HepG2 (cell line): ENCODE measurements at places on chromosomes 5 and 9. TPM values are rescaled to one million over a fixed set of nuclear protein-coding genes. Genes with fewer than 3 reads are reported as not detected.

TAF11L10 gene
- total RNA-seq, result not detected in 2 replicates

SPATA31C1 gene
- not detected in 2 replicates for total RNA-seq

TTC16 gene
- not detected in 2 replicates for total RNA-seq

GPR150 gene
- not detected in 2 replicates for total RNA-seq

PKD2L2 gene
- total RNA-seq, result not detected in 2 replicates

OLFML2A gene
- total RNA-seq, result 0.02 TPM in 1 of 2 replicates, not detected in the other

SLC6A18 gene
- not detected in 2 replicates for total RNA-seq

IL13 gene
- total RNA-seq, result not detected in 2 replicates

PCDHGB4 gene
- total RNA-seq, result 1.7 and 3.3 TPM in 2 replicates

GRCh38 chr9:73116031-73116430 lies 35.6 kb upstream of the ANXA1 start:
- DNase-seq, result no peak
- no peaks in the 10 kb centered on the region for H3K4me1 ChIP-seq
- H3K4me3 ChIP-seq, result no peak overlapping the region
- no peak overlapping the region for H3K27ac ChIP-seq
- no peaks in the 10 kb centered on the region for H3K27me3 ChIP-seq

DNA sequence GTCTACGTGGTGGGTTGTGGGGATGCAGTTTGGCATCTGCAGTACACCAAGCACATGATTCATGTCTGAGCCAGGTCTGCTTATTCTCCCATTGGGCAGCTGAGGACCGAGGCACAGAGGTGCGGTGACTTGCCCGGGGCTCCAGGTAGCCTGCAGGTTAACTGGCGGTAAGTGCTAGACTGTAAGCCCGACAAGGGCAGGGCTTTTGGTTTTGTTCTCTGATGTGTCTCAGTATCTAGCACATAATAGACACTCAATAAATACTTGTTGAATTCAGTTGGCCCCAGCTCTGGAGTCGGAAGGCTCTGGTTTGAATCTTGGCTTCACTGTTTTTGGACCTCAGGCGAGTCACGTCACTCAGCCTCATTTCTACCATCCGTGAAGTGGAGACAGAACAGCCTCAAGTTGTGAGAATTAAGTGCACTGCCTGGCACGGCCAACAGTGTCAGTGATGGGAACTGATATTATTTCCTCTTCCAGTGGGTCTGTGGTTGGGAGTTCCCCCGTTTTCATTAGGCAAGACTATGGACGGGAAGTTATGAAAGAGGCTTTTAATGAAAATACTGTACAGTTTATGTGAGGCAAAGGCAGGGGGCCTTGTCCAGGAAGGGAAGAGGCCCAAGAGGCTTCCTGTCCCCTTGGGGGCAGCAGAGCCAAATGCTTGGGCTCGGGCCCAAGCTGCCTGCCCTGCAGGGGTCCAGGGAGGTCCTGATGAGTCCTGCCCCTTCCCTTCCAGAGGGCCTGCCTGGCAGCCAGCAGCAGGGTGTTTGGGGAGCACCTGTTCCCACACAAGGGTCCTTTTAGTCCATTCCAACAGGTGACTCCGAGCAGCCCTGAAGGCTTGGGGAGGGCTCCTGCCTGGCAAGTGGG lies 3.3 kb downstream of the PRELID1 start:
- peaks cover 7% of the 10 kb centered on the region for H3K36me3 ChIP-seq
- no peak overlapping the region for H3K27ac ChIP-seq
- H3K4me1 ChIP-seq, result peaks cover 44% of the 10 kb centered on the region
- H3K27me3 ChIP-seq, result no peaks in the 10 kb centered on the region
- no peak overlapping the region for H3K4me3 ChIP-seq

GRCh38 chr5:97002983-97003382 lies 67.1 kb downstream of the LNPEP start:
- H3K4me3 ChIP-seq, result no peak overlapping the region
- peaks cover 10% of the 10 kb centered on the region for H3K4me1 ChIP-seq
- H3K36me3 ChIP-seq, result peaks cover 19% of the 10 kb centered on the region
- H3K27me3 ChIP-seq, result no peaks in the 10 kb centered on the region

DNA sequence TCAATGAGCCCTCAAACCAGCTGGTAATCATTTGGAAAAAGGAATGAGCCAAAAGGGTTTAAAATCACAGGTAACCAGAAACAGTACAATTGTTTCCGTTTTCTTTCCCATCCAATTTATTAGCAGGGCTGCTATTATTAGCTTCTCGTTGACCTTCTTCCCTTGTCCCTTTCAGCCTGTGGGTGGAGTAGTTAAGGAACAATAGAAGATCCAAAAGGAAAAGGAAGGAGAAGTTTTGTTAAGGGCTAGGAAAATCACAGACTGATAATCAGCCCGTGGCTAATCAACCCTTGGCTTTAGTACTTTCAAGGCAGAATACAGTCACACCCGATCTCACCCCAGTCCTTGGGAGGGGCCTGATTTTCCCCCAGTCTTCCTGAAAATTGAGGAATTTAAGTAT lies 38.4 kb downstream of the TMEM252 start:
- no peak overlapping the region for H3K4me3 ChIP-seq
- H3K27ac ChIP-seq, result no peak overlapping the region
- H3K27me3 ChIP-seq, result peaks cover 3% of the 10 kb centered on the region; the same call in 1 of the 3 replicates
- no peak for DNase-seq

DNA sequence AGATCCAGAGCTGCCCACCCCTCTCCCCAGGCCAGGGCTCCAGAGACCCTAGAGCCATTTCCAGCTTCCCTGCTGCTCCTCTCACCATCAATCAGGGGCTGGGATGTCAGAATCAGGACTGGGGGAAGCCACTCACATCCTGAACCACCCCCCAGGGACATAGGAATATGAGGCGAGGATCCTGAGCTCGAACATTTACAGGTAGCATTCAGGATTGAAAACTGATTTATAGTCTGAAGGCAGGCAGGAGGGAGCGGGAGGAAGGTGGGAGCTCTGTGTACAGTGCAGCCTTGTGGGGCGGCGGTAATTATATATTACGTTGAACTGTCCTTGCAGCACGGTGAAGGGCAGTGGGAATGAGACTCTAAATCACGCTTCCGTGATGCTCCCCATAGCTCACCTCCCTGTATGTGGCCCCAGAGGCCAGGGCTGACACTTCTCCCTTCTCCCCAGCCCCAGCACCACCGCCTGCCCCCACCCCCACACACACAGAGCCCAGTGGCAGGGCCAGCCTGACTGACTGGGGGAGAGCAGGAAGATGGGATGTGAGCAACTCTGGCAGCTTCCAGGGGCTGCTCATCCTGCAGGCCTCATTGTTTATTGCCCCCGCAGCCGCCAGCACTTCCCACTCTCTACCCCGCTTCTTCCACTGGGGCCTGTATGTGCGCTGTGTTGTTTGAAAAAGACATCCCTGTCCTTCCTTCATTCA lies 76.0 kb upstream of the HSPA9 start:
- peaks cover 8% of the 10 kb centered on the region; the same call in 1 of the 2 replicates for H3K27me3 ChIP-seq
- no peaks in the 10 kb centered on the region for H3K36me3 ChIP-seq
- no peaks in the 10 kb centered on the region for H3K4me1 ChIP-seq

DNA sequence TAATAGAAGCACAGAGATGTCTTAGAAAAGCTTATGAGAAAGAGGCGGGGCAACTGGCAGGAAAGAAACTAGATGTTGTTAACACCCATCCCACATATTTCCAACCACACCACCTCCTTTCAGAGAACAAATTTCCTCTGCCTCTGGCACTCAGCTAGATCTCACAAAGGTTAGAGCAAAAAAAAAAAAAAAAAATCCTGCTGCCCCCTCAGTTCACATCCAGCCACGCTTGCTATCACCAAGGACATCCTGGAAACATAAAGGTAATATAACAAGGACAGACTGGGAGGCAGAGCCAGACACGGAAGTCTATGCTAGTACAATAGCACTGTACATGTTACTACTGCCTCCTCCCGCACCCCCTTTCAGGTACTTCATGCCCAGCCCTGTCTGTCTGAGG lies 238.0 kb upstream of the PTGER4 start:
- 0 out of 2 replicates have a peak overlapping the region, but pooled peaks have one; percentile 1 for H3K4me3 ChIP-seq
- peak overlapping the region; percentile 75 for H3K27ac ChIP-seq
- H3K27me3 ChIP-seq, result no peaks in the 10 kb centered on the region
- DNase-seq, result peak; percentile 37

DNA sequence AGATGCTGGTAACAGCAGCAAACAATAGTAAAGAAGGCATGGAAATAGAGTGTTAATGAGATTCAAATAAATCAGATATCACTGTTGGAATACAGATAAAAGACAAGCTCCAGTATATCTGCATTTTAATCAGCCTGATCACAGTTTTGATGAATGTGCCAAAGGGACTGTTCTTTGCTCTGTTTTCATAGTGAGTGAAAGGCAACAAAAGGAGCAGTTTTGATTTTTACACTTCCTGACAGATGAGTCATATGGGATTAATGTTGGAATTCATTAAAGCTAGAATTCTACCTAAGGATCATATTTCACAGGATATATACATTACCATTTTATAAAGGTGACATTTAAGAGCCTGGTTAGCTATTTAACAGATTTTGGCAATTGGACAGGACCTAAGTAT lies 743.3 kb upstream of the PTPRD start:
- H3K4me1 ChIP-seq, result no peaks in the 10 kb centered on the region
- no peak overlapping the region for H3K27ac ChIP-seq
- H3K36me3 ChIP-seq, result no peaks in the 10 kb centered on the region
- no peak for DNase-seq
- H3K27me3 ChIP-seq, result no peaks in the 10 kb centered on the region

GRCh38 chr9:27280860-27281259 lies 16.1 kb downstream of the EQTN start:
- H3K4me3 ChIP-seq, result no peak overlapping the region
- peaks cover 1% of the 10 kb centered on the region; the same call in 1 of the 2 replicates for H3K27me3 ChIP-seq
- DNase-seq, result no peak
- H3K27ac ChIP-seq, result no peak overlapping the region
- no peaks in the 10 kb centered on the region for H3K36me3 ChIP-seq

GRCh38 chr9:1001838-1002237 lies 25.4 kb downstream of the DMRT3 start:
- H3K36me3 ChIP-seq, result no peaks in the 10 kb centered on the region
- no peaks in the 10 kb centered on the region for H3K4me1 ChIP-seq
- DNase-seq, result no peak
- no peaks in the 10 kb centered on the region for H3K27me3 ChIP-seq

- no peak overlapping the region for H3K4me3 ChIP-seq
- no peak overlapping the region for H3K27ac ChIP-seq
- no peaks in the 10 kb centered on the region for H3K36me3 ChIP-seq
These were observed 348.2 kb upstream of the NUDT12 start for GRCh38 chr5:103910786-103911185.

DNA sequence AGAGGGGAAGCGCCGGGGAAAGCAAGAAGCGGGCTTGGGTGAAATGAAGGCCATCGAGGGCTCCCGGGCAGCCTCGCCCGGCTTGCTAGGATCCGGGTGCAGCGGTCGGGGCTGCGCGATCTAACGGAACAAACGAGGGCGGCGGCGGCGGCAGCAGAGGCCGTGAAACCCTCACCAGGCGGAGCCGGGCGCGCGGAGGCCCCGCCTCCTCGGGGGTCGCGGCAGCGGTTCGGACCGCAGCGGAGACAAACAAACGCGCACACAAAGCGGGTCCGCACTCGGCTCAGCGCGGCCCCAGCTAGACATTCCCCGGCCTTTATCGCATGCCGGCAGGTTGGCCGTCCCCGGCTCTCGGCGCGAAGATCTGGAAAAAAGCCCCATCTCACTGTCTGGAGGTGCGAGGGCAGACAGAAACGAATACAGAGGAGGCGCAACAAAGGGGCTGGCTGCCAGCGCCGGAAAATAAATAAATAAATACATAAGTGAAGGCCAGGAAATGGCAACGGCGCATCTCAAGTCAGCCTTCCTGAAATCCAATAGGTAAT lies 10.5 kb upstream of the TRIM36 start:
- no peaks in the 10 kb centered on the region for H3K36me3 ChIP-seq
- H3K27me3 ChIP-seq, result peaks cover 3% of the 10 kb centered on the region
- H3K4me3 ChIP-seq, result peak overlapping the region; percentile 46
- peaks cover 5% of the 10 kb centered on the region; the same call in 1 of the 2 replicates for H3K4me1 ChIP-seq
- no peak for DNase-seq
- H3K27ac ChIP-seq, result no peak overlapping the region

- no peak for DNase-seq
- 0 out of 2 replicates have a peak overlapping the region, but pooled peaks have one; percentile 24 for H3K4me3 ChIP-seq
- H3K27ac ChIP-seq, result no peak overlapping the region
- H3K4me1 ChIP-seq, result peaks cover 61% of the 10 kb centered on the region
These were observed 4.0 kb upstream of the CLIC3 start for GRCh38 chr9:137000177-137000930.

DNA sequence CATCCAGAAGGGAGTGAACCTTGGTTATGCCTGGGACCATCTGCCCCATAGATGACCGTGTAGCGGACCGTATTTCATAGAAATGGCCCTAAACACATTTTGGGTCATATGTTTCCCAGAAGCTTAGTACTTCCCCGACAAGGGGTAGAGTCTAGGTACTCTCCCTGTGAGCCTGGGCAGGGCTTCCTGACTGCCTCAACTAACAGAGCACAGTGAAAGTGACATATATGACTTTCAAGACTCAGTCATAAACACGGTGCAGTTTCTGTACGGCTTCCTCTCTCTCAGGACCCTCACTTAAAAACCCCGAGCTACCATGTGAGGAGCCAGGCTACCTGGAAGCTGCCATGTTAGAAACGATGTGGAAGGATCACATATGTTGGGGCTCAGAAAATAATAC lies 20.9 kb downstream of the C9orf57 start:
- H3K36me3 ChIP-seq, result no peaks in the 10 kb centered on the region
- H3K27ac ChIP-seq, result no peak overlapping the region
- peaks cover 9% of the 10 kb centered on the region; the same call in 1 of the 3 replicates for H3K27me3 ChIP-seq
- H3K4me1 ChIP-seq, result peaks cover 39% of the 10 kb centered on the region
- no peak overlapping the region for H3K4me3 ChIP-seq

DNA sequence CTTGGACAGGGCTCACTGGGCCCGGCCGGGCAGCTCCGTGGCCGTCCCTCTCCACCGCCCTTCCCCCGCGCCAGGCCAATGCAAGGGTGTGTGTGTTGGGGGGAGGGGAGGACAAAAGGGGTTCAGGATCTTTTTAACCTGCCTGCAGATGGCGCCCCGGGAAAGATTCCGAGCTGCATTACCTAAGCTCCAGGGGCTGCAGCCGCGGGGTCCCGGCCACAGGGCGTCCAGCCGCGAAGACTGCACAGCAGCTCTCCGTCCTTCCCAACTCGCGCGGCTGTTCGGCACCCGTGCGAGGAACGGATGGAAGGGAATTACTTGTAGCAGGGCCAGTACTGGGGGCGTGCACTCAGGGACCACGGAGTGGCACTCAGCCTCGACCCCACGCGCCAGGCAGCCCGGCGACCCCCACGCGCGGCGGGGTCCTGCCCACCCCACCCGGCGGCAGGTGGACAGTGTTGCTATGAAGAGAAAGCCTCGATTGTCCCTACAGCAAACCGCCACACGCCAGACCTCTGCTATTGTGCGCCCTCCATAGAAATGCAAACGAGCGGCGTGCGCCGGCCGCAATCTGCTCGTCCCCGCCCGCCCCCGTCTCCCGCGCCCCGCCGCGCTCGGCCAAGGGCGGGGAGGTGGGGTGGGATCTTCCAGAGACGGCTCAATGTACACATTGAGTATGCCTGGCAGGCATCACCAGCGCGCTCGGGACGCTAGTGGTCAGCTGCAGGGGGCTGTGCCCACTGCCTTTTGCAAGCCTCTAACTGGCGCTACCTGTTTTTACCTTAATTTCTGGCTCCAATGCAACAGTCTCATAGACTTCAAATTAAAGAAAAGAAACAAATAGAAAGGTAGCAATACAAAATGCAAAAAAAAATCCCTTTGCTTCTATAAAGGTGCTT lies 796 bp upstream of the GADD45G start:
- peak; percentile 47 for DNase-seq
- no peak overlapping the region for H3K4me3 ChIP-seq
